NCI-H2171 treated with DMSO at 0.1 percent for 48 hours (cell line): ENCODE measurements at places on chromosomes 4 and X.
A peak's percentile ranks its signal among the peaks of the same experiment; 100 is the strongest.

DNA sequence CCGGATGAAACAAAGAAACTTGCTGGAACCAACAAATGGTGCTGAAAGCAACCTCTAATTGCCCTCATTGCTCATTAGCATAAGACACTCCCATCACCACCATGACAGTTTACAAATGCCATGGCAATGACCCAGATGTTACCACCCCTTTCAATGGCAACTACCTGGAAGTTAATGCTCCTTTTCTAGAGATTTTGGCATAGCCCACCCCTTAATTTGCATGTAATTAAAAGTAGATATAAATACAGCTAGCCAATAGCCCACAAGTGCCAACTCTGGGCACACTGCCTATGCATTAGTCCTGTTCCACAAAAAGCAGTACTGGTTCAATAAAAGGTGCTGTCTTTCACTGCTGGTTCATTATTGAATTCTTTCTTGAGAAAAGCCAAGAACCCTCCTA is 410.3 kb upstream of the PPP1R2C start:
- DNase-seq, result no peak

DNA sequence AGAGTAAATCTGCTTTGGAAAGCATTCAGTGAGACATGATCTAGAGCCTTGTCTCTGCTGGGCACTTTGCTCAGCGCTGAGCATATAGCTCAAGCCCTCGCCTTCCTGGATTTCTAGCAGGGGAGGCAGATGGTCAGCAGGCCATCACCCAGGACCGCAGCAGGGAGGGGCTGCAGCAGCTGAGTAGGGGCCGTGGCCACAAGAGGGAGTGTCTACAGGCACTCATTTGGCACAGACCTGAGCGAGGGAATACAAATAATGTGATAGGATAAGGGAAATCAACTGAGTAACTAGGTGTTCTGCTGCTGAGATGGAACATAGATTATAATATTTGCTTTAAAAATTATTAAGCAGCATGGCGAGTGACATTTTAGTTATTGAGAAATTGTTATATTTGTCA is 30.2 kb downstream of the OFD1 start:
- no peak for DNase-seq

DNA sequence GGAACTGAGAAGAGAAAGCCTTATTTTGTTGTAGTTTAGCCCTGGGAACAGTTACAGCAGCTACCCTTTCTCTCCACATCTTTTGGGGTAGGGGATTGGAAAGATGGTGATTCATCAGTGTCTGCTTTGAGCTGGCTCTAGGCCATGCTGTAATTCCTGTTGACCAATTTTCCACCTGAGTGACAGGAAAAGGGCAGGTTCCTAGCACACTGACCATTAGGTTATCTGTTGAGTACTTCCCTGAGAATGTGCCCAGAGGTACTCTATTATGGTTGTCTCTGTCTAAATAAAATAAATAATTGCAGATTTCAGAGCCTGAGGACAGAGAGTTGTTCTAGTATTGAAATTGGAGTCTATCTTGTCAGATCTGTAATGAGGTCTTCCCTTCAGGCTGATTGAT is 109.0 kb downstream of the ENOX2 start:
- DNase-seq, result no peak

- no peak for DNase-seq
Observed at GRCh38 chr4:7507381-7507780, 72.7 kb upstream of the PSAPL1 start.

DNA sequence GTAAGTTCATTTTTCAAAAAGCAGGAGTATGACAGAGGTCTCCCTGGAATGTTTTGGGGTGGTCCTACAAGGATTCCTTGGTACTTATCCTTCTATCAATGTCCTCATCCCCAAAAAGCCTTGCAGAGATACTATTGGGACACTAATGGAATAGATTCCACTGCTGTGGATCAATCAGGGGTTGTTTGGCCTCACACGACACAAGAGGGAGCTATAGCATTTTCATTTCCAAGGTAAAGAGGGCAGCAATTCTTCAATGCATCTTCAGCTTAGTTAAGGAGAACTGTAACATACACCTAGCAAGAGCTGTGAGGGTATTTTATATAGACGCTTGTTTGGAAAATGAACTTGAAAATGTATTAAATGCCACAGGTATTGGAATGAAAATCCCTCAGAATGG is 50.9 kb downstream of the USP26 start:
- DNase-seq, result peak; percentile 13

DNA sequence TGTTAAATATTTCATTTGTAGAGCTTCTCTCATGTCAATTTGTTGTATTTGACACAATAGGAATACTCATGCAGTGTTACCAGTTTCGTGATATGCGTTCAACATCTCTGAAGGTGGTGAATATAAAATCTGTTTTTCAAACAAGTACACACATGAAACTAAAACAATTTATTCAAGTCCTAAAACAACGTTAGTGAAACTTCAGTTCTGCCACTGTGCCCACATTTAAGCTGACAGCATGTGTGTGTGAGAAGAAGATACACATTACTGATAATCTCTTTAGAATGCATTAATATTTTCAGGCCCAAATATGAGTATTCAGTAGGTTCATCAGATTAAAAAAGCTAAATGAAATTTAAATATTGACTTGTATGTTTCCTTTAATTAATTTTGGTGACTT is 21.7 kb downstream of the GAB1 start:
- no peak for DNase-seq

DNA sequence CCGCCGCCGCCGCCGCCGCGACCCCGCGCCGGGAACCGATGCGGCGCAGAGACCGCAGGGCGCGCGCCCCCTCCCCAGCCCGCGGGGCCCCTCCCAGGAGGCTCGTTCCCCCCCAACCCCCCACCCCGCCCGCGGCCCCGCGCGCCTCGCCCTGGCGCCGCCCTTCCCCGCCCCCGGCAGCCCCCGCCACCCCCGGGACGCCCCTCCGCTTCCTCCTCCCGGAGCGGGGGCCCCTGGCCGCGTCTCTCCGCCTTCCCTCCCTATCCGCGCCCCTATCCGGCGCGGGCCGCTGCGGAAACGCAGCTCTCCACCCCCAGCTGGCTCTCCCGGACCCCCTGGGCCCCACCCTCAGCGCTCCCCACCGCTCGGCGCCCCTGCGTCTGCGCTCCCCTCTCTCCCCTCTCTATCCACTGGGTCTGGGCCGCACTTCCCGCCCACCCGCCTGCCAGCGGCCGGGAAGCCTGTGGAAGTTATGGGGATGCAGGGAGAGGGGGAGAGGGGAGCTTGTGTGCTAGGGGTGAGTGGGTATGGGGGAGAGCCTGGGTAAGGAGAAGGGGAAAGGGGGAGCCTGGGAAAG is at the start of gene TMEM271:
TSS of gene TMEM271 (minus strand) at position 51 of the 577 bp plus-strand sequence. CDS start 233 bp downstream, outside the sequence.
- peak; percentile 10 for DNase-seq

DNA sequence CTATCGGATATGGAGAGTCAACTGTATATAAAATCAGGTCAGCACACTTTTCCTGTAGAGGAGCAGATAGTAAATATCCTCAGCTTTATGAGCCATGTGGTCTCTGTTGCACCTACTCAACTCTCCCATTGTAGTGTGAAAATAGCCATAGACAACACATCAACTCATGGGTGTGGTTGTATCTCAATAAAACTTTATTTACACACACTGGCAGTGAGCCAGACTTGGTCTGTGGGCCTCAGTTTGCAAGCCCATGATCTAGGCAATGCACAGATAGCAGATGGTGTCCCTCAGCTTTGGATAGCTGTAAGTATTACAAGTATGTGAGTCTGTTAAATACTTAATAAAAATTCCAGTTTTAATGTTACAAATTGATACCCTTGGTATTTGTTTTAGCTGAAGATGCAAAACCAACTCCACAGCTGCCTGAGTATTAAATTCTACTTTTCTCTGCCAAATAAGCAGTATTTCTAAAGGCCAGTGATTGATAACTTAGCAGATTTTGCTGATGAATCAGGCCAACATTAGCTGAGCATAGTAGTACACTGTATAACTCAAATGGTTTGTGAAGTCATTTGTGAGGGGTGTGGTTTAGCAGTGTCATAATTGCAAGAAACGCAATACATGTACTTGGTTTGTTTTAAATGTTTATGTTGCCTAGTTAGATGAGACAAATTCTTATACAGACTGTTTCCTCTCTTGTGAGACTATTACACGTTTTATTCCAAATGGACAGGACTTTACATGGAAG is 87.3 kb downstream of the GPR143 start:
- DNase-seq, result no peak

DNA sequence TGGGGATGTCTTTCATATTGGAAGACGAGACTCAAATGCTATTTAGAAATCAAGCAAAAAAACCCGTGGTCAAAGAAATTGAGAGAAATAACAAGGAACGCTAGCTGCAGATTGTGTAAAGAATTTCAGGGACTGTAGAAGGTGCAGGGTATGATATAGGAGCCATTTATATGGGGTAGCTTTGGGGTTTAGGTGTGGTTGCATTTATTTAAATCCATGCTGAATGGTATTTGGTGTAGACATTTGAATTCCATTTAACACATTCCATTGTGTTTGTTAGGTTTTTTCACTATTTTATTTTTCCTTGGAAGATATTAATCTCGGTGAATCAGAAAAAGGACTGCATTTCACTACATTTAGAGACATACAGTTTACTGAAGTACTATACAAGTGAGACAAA is 341.0 kb upstream of the GALNTL6 start:
- no peak for DNase-seq

DNA sequence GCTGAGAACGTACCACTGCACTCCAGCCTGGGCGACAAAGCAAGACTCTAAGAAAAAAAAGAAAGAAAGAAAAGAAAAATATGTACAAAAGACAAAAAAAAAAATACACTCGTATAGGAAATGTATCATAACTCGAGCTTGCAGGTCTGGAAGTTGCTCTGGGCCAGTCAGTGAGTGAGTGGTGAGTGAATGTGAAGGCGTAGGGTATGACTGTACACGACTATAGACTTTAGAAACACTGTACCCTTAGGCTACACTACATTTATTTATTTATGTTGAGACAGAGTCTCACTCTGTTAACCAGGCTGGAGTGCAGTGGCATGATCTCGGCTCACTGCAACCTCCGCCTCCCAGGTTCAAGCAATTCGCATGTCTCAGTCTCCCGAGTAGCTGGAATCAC is 29.4 kb downstream of the EVC2 start:
- DNase-seq, result no peak

DNA sequence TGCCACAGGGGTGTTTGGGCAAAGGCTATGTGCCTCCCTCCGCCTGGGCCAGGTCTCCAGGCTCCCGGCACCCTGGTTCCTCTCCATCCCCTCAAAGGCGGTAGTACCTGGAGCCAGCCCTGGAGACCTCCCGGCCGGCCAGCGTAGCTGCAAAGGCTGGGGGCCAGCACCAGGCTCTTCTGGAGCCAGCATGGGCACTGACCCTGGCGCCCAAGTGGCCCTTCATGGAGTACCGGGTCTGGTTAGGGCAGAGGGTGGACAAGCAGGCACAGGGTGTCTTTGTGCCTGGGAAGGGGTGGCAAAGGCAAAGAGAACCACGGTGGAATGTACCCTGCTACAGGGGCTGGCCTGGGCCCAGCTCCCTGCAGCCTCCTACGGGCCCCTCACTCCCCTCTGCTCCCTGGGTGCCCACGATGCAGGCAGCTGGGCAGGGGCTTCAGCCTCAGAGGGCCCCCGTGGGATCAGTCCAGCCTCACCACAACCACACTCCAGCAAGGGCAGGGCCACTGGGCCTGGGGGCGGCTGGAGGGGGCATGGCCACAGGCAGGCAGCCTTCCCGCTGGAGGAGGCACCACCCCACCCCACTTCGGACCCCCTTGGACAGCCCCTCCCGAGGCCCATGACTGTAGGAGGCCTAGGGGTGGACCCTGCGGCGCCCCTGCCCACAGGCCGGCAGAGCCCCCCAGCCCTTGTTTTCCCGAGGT is 112.9 kb upstream of the NKX1-1 start:
- DNase-seq, result no peak

- no peak for DNase-seq
Observed at GRCh38 chr4:71198958-71199357, 139.9 kb upstream of the SLC4A4 start.

GRCh38 chr4:70874268-70875156 is 27.7 kb upstream of the MOB1B start:
- DNase-seq, result no peak

- DNase-seq, result no peak
Observed at GRCh38 chrX:39975101-39975925, 122.4 kb downstream of the BCOR start.

GRCh38 chr4:174628191-174628590 is 105.9 kb upstream of the HPGD start:
- no peak for DNase-seq

DNA sequence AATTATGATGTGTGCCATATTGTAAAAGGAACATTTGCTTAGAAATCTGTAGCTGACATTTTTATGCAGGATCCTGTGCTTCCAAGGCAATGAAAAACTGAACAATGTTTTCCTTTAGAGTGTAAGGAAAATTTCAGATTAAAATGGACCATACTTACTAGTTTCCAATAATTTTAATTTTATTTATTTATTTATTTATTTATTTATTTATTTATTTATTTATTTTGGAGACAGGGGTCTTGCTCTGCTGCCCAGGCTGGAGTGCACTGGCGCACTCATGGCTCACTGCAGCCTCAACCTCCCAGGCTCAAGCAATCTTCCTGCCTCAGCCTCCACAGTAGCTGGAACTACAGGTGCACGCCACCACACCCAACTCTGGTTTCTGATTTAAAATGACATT is 369.8 kb upstream of the HAND2 start:
- DNase-seq, result no peak

GRCh38 chrX:11893933-11894710 is 136.1 kb downstream of the MSL3 start:
- no peak for DNase-seq

GRCh38 chrX:12919620-12920019 is 13.2 kb downstream of the TLR8 start:
- DNase-seq, result no peak

- peak; percentile 80 for DNase-seq
Observed at GRCh38 chr4:162011089-162011488, 152.7 kb downstream of the FSTL5 start.

DNA sequence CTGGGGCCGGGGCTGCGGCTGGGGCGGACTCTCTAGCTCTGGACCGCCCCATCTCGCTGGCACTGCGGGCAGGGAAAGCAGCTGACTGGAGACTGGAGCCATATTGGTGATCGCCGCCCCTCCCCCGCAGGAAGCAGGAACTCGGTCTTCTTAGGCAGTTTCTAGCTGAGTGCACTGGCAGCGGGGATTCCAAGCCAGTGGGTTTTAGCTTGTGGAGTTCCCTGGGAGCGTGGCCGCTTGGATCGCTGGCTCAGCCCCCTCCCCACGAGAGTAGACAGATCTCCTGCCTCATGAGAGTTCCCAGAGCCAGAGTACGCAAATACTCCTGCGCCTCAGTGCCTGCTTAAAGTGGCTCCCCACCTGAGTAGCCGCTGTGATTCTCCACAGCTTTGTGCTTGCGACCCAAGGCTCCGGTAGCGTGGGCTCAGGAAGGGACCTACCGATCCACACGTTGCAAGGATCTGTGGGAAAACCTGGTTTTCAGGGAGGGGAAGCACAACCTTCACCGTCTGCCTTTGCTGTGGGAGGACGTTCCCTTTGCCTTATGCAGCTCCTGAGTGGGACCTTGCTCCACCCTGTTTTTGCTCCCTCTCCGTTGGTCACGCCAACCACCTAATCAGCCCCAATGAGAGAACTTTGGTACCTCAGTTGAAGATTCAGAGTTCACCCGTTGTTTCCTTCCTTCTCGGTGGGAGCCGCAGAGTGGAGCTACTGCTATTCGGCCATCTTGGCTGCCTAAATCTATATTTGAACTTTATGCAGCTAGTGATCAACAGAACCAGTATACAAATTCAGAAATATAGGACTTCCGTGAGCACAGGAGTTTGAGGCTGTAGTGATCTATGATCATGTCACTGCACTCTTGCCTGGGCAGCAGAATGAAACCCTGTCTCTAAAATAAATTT is 803.9 kb upstream of the PCDH10 start:
- DNase-seq, result no peak

GRCh38 chr4:117429061-117429460 is 343.7 kb upstream of the TRAM1L1 start:
- DNase-seq, result no peak
